ENCODE measurements at places on chromosomes 5 and 9. TPM values are rescaled to one million over a fixed set of nuclear protein-coding genes. Genes with fewer than 3 reads are reported as not detected.

DNA sequence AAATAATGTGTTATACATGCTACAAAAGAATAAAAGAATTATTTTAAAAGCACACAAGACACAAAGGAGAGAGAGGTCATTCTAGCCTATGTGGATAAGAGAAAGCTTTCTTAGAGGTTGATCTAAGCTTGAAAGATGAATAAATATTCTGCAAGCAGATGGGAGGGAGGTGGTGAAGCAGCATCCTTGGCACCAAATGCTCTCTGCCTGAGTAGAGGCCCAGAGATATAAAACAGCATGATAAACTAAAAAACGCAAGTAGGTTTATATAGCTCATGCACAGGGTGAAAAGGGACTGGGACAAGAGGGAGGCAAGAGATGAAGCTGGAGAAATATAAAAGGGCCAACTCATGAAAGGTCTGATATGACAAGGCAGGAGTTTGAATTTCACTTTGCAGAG lies 283.2 kb upstream of the POU5F2 start:
- no peak for DNase-seq

GRCh38 chr9:14348373-14349145 lies 34.6 kb upstream of the NFIB start:
- peak; percentile 39 for DNase-seq

Gene SLC6A19
- total RNA-seq: not detected

DNA sequence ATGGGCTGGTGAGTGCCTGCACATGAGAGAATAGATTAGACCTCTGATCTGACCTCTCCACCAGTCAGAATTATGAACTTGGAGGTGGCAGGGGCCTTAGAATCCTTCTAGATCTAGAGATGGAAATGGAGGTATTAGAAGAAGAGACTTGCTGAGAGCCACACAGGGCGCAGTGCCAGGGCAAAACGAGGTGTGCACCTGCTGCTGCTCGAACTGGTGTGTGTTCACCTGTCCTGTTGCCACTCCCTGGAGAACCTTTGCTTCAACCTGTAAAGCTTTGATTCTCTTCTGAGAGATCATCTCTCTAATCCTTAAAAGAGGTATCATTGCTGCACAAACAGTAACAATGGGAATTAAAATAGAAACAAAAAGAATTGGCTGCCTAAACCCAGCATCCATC lies 24.9 kb downstream of the FRMPD1 start:
- DNase-seq: no peak

Gene SHB
- 30.4 TPM for total RNA-seq

- DNase-seq: no peak
Observed at GRCh38 chr9:99050924-99051323, 54.0 kb upstream of the TGFBR1 start.

DNA sequence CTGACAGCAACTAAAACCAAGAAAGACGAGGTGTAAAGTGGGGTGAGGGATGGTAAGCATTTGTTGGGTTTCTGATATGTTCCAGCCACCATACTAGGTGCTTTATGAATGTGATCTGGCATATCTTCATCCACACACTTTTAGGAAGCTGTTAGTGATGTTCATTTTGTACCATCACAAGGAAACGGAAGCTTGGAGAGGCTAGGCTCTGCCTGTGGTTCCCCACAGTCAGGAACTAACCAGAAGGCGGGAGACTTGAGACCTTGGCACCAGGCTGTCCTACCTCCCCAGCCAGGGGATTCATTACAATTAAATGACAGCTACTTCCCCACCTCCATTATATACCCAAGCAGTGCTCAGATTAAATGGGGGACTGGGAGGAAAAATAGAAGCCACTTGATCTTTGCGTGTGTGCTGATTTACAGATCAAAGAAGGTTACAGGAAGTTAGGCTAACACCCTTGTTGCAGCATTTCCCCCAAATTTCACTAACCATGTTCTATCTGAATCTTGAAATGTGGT lies 43.0 kb downstream of the SFXN1 start:
- DNase-seq: no peak

Gene SMIM33
- not detected for total RNA-seq

Gene ZNF883
- total RNA-seq: 7.1 TPM

DNA sequence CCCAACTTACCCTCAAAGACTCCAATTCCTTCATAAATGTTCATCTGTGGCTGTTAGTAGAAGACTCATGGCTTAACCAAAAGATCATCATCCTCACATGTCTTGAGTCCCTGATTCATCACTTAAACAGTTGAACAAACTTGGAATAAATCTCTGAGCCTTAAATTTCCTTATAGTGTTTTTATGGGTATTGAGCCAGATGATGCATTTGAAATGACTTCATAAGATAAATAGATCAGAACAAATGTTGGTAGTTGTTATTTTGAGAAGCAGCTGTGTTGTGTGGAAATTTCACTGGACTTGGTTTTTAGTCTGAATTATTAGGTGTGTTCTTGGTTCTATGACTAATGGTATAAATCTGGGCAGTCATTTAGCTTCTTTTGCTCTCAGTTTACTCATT lies 236.2 kb downstream of the NNT start:
- no peak for DNase-seq

Gene SLC45A2
- not detected for total RNA-seq

DNA sequence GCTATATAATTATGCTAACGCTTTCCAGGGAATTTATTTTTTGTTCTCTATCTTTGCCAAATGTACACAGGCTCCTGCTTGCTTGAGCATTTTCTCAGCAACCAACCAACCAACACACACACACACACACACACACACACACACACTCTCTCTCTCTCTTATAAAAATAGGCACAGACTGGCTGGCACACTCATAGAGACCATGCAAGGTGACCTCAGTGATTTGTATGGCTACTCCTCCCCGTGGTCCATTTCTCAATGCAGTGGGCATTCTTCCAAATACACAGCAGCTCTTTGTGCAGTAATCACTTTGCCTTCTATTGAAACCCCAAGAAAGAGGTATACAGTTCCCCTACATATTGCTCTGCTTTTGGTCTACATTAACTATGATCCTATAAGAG lies 416.0 kb downstream of the MAN2A1 start:
- DNase-seq: no peak

Gene FAM78A
- 63.8 TPM for total RNA-seq

Gene PCDHA10
- total RNA-seq: 0.59 TPM

Gene C9orf50
- total RNA-seq: 0.20 TPM

Gene PRRT1B
- total RNA-seq: not detected

GRCh38 chr9:136193891-136194279 lies 11.0 kb downstream of the LHX3 start:
- no peak for DNase-seq

- no peak for DNase-seq
Observed at GRCh38 chr9:16120231-16120641, 567.4 kb downstream of the CCDC171 start.

DNA sequence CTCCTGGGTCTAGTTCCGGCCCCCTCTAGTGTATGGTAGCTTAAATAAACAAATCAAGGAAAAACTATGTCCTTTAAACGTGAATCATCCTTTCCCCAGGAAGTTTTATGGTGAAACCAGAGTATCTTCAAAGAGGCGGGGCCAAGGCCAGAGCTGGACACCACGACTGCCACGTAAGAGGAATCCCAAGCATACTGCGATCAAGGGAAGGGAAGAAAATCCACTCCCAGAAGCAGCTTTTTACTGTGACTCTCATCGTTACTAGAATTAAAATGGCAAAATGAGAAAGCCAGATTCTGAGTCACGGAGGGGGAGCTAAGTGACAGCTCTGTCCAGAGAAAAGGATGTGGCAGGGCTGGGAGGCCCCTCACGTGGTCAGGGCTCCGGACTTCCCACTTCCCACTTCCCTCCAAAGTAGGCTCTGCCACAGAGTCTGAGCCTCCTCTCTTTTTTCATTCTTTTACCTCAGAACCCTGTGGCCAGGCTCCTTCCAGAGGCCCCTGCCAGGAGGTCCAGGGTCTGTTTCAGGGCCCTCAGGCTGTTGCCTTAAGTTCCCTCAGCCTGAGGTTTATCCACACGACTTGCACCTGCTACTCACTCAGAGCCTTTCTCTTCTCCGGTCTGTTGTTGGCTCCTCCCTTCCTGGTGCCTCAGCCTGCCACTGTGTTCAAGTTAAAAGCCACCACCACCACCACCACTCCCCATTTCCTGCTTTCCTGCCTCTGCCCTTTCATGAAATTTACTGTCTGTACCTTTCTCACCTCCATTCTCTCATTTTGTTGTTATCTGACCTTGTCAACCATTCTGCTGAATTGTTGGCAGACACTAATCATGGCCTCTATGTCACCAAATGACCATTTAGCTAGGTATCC lies 1.4 kb upstream of the GLRX start:
- peak; percentile 84 for DNase-seq

Gene CDH18
- not detected for total RNA-seq

Gene FGF10
- 0.71 TPM for total RNA-seq

GRCh38 chr9:113952676-113953075 lies 76.6 kb downstream of the ZNF618 start:
- no peak for DNase-seq

- no peak for DNase-seq
Observed at GRCh38 chr9:37495571-37495970, 9.8 kb downstream of the POLR1E start.

DNA sequence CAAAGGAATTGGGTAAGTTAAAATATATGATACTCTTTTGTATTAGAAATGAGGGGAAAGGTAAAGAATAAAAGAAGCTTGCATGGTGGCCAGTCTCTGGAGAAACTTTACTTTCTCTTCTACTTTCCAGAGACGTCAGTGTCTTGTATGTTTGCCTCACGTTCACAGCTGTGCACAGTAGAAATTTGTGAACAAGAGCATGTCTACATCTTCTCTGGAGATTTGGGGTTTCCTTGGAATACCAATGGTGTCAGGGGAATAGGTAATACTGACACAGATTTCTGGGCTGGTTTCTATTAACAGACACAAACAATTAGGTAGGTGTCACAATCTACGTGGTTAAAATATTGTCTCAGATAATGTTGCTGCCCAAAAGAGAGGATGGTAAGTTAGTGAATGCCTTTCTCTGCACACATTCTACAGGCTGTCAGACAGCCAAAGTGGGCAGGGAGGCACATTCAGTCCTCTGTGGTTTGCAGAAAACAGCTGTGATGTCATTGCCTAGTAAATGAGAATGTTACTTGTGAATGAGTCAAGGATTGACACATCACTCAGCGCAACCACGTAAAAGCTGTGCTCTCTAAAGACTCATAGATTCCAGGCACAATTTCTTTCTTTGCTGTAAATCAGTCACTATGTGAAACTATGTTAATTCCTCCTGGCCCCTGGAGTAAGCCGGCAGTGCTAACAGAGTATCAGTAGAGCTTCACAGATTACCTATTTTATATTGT lies 397.1 kb downstream of the MAN2A1 start:
- no peak for DNase-seq

GRCh38 chr9:38263532-38263931 lies 129.0 kb upstream of the ALDH1B1 start:
- DNase-seq: no peak

Gene PKD2L2
- 0.32 TPM for total RNA-seq

GRCh38 chr9:108225149-108225800 lies 630.5 kb downstream of the ACTL7B start:
- DNase-seq: no peak

DNA sequence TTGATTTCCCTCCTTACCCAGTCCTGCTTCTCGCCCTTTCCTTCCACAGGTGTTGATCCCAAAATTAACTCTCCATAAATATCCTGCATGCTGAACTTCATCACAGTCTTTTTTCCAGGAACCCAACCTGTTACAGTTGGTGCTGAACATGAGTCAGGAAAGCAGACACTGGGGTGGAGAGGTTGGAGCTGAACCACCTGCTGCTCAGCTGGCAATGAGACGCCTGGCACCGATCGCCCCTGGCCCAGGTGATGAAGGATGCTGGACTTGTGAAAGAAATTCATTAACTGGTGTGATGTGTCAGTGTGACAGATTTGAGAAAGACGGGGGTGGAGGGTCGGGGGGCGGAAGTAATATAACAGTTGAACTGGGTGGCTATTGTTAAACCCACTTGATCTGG lies 30.6 kb downstream of the CPLX2 start:
- DNase-seq: no peak

GRCh38 chr5:137753691-137754187 lies 424 bp downstream of the HNRNPA0 start:
- peak; percentile 87 for DNase-seq

DNA sequence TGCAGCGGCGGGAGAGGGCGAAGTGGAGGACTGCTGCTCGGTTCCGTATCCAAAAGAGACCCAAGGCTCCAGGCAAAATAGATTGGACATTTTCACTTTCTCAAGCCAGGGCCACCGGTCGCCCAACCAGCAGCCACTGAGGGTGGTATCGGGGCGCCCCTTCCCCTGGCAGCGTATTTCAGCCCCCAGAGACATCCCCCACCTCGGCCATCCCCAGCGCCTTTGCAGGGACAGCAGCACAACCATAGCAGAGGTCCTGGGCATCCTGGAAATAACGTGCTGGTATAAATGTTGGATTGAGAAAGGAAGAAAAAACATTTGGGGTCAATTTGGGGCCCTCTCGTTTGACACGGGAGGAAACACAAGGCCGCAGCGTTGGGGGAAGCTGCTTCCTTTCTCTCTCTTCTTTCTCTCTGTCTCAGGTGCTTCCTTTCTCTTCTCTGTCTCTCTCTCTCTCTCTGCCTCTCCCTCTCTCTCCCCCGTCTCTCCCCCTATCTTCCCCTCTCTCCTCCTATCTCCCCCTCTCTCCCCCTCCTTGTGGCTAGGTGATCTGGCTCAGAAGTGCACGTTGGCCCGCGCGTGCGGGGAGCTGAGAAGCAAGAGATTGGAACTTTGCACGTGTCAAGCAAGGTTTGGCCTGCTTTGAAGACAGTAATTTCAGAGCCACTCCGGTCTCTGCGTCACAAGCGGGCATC lies 624 bp upstream of the RETREG1 start:
- peak; percentile 42 for DNase-seq
